Substantia nigra (tissue), 51 donors: ENCODE measurements at places on chromosomes 13 and 19.
A peak's percentile ranks its signal among the peaks of the same experiment; 100 is the strongest.

GRCh38 chr19:42469311-42470235 lies 26.8 kb upstream of the CXCL17 start:
- DNase-seq = no peak

DNA sequence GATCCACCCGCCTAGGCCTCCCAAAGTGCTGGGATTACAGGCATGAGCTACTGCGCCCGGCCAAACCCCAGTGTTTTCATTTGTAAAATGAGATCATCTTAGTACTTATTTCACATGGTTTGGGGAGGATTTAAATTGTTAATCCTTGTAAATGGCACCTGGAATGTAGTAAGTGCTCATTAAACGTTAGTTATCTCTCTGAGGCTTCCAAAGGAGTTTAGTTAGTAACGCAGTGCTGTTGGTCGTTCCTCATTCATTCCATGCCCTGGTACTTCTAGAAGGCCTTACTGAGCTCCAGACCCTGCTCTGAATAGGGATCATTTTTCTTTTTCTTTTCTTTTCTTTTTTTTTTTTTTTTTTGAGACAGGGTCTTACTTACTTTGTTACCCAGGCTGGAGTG lies 5.2 kb downstream of the CPT1C start:
- no peak for DNase-seq

GRCh38 chr13:36553491-36553890 lies 120.3 kb upstream of the SERTM1 start:
- DNase-seq = no peak

DNA sequence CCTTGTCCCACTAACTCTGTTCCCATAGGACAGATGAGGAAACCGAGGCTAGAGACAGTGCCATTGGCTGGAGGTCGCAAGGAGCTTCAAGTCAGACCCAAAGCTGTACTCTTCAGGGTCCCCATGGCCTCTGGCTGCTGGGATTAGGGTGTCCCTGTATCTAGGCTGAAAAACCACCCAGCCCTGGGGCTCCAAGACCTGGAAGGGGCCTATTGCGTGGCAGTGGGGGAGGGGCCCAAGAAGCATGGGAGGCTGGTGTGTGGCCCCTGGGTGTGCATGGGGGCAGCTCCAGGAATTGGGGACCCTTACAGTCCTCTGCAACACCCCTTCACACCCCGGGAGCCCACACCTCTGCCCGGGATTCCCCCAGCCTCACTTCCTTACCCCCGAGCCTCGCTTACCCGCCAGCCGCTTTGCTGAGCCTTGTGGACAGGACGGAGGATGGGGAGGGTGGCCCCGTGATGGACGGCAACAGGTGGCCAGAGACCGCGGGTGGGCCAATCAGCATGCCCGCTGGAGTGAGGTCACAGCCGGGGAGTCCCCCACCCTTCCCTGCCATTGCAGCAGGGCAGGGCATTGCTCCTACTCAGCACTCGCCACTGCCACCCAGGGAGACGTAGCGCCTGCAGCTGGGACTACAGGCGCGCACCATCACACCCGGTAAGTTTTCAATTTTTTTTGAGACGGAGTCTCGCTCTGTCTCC lies at the start of gene JSRP1:
Gene JSRP1, minus strand, starts transcription at position 436 of the 704 bp plus-strand sequence. CDS start 1,103 bp downstream, outside the sequence.
- no peak for DNase-seq

DNA sequence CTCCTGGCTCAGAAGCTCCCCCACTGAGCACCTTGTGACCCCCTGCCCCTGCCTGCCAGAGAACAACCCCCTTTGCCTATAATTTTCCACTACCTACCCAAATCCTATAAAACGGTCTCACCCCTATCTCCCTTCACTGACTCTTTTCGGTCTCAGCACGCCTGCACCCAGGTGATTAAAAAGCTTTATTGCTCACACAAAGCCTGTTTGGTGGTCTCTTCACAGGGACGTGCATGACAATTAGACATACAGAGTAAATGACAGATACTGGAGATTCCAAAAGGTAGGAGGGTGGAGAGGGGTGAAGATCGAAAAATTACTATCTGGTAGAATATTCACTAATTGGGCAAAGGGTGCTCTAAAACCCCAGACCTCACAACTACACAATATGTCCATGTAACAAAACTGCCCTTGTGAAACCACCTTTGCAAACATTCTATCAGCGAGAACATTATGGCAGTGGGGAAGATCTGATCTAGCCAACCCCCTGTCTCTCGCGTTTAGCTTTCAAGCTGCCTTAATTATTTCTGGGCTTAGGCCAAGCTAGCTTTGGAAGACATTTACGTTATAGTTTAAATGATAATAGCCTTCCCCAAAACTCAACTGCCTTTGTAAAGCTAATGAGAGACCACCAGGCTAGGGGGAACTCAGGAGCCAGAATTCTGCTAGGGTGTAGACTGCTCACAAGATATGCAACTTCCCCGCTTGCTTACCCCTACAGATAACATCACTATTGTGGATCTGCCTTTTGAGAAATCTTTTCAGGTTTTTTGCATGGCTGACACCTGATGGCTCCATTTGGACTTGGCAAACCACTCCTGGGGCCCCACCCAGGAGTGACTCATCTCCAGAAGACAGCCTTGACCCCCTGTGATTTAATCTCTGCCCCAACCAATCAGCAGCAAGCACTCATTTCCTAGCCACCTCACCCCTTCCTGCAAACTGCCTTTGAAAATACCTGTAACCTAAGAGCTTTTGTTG lies 1534.0 kb upstream of the SPRY2 start:
- DNase-seq = no peak

DNA sequence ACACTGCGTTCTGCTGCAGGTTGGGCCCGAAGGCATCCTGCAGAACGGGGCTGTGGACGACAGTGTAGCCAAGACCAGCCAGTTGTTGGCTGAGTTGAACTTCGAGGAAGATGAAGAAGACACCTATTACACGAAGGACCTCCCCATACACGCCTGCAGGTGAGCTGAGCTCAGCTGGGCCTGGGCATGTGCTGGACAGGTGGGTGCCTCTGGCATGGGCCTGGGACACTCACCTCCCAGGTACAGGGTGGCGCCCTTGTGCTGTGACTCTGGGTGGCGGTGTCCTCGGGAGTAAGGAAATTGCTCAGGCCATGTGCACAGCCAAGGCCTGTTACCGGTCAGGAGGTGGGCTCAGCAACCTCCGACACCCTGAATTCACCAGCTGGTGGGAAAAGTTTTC lies 14.2 kb downstream of the UPF1 start:
- no peak for DNase-seq

DNA sequence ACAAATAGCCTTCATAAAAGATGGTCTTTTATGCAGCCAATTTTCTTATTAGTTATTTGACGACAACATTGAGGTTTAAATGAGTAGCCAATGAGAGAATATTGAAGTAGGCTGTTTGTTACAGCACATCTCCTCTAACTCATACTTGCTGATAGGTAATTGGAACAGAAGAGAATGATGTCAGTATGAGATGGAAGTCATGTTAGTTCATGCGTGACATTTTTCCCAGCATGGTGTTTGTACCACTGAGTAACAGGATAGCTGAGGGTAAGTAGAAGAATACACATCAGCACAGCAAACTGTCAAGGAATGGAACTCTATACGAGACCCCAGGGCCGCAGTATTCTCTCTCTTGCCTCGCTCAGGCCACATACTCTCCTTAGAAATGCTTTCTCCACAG lies 37.2 kb downstream of the COL4A2 start:
- no peak for DNase-seq

DNA sequence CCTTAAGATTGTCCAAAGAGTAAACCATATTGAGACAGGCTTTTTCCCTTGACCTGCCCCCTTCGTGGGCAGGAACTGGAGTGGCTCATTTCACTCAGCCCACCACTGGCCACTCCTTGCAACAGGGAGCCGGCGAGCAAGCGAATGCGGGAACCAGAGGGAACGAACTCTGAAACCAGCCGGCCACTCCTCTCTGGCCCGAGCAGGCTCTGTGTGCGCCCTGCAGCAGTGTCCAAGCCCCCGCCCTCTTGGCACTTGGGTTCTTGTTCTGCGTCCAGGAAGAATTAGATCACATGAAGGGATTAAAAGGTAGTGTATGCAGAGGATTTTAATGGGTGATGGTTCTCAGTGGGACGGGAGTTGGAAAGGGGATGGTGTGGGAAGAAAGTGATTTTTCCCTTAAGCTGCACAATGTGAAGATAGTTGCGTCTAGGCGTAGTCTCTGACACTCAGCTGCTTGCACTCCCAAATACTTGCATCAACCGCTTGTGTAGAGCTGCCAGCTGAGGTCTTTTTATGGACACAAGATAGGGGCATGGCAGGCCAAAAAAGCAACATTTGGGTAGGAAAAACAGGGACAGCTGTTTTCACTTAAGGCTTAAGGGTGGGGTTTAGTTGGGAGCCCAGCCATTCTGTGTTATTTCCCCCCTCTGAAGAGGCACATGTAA lies 1209.7 kb upstream of the PCDH20 start:
- DNase-seq = no peak

GRCh38 chr13:112456138-112457056 lies 80.2 kb downstream of the SPACA7 start:
- no peak for DNase-seq

- no peak for DNase-seq
Observed at GRCh38 chr13:65834897-65835296, 1395.2 kb downstream of the PCDH9 start.

- DNase-seq = no peak
Observed at GRCh38 chr13:22107549-22107948, 436.7 kb downstream of the FGF9 start.

GRCh38 chr19:17116996-17117702 lies 41.6 kb downstream of the MYO9B start:
- peak; percentile 25 for DNase-seq

GRCh38 chr13:33799950-33800592 lies 17.9 kb upstream of the RFC3 start:
- no peak for DNase-seq

DNA sequence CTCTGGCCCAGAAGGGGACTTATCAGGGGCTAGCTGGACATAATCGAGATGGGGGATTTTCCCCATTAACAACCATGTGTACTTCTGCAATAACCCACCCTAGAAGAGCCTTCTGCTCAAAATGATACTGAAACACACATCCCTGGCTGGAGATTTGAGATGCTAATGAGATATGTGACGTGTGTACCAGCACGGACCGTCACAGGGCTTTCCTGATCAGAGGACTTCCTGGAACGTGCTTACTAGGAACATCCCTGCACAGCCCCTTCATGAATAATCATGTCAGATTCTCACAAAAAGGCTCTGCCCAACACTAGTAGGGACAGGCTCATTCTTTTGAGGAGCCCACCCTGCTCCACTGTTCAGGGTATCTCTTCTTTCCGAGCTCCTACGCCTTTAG lies 6.5 kb upstream of the ERVV-1 start:
- no peak for DNase-seq

DNA sequence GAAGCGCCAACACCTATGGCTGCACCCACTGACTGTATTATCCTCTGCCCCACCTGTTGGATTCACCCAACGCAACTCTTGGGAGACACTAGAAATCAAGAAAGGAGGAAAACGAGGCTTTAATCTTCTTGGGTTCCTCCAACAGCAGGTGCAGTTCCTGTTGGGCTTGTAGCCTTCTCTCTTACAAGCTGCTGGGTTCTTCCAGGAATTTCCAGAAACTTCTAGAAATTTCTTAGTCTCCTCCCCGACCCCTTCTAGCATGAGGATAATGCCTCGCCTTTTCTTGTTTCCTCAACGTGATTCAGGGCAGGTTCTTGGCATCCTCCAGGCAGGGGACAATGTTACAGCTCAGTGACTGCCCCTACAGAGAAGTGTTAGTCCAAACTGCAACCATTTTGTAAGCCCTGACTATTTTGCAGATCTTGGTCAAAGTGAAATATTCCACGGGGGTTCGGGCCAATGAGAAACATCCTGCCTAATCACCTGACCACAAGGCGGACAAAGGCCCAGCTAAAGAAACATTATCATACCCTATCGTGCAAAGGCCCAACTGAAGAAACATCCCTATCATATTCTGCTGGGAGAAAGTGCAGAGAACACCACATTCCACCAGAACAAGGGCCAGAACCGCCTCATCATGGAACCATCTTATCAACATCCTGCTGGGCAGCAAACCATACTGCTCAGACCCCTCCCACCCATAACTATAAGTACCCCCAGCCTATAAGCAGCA lies 614 bp upstream of the PNMA8A start:
- DNase-seq = no peak

- no peak for DNase-seq
Observed at GRCh38 chr13:29840585-29840984, 9.8 kb downstream of the UBL3 start.

- DNase-seq = no peak
Observed at GRCh38 chr13:30153545-30154426, 153.6 kb downstream of the KATNAL1 start.

GRCh38 chr13:23680845-23681669 lies 110.8 kb downstream of the TNFRSF19 start:
- DNase-seq = no peak

GRCh38 chr19:18112989-18113478 lies 15.5 kb downstream of the MAST3 start:
- peak; percentile 79 for DNase-seq

DNA sequence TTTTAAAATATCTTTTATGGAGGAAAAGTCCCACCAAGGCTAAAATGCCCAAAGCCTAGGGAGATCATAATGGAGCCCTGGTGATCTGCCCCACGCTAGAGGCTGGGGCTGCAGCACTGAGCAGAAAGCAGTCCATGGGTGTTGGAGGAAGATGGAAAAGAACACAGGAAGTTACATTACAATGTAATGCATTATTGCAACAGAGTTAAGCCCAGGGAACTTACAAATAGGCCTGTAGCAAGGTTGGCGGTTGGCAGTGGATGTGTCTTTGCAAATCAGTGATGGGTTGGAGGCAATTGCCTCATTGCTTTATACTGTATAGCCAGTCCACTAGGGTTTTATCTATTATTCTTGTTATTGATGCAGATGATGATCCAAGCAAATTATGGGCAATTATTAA lies 399.9 kb downstream of the NDFIP2 start:
- no peak for DNase-seq

DNA sequence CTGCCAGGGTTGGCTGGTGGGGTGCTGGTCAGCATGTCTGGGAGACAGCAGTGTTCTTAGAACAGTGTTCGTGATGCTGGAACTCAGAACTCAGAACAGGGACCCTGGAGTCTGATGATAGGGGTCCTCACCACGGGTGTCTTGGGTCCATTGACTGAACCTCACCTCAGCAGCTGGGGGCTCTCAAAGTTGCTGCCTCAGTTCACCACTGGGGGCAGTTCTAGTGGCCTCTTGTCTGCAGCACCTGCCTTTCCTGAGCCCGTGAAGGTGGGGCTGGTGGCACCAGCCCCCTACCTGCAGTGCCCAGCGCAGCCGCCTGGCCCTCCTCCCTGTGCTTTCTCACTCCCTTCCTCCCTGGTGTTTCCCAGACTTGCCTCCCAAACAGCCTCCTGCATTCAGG lies 28.5 kb downstream of the SAFB start:
- DNase-seq = no peak

- no peak for DNase-seq
Observed at GRCh38 chr19:52987221-52987620, 24.5 kb upstream of the ZNF816 start.

DNA sequence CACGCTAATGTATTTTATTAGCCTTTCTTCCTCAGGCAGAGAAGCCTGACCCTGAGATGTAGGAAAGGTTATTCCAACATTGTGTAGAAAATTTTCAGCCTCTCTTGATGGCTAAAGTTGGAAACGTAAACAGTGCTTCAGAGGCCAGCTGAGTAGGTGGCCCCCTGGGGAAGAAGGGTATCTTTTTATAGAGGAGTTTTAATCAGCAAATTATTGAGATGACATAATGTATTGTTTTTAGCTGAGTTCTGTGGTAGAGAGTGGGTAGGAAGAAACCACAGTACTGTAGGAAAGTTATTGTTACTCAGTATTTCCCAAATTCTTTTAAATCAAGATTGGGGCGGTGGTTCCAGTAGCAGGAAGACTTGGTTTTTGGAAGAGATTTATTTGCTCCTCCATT lies 268.8 kb downstream of the DLEU7 start:
- no peak for DNase-seq
